ENCODE measurements at places on chromosomes 1 and 21.
A peak's percentile ranks its signal among the peaks of the same experiment; 100 is the strongest.

GRCh38 chr1:91827087-91827458, 58.9 kb downstream of the TGFBR3 start:
- no peak for DNase-seq

- no peak for DNase-seq
Measured at GRCh38 chr1:173920861-173921260, 3.7 kb upstream of the SERPINC1 start.

- DNase-seq, result no peak
Measured at GRCh38 chr1:230159580-230159979, 92.5 kb downstream of the GALNT2 start.

DNA sequence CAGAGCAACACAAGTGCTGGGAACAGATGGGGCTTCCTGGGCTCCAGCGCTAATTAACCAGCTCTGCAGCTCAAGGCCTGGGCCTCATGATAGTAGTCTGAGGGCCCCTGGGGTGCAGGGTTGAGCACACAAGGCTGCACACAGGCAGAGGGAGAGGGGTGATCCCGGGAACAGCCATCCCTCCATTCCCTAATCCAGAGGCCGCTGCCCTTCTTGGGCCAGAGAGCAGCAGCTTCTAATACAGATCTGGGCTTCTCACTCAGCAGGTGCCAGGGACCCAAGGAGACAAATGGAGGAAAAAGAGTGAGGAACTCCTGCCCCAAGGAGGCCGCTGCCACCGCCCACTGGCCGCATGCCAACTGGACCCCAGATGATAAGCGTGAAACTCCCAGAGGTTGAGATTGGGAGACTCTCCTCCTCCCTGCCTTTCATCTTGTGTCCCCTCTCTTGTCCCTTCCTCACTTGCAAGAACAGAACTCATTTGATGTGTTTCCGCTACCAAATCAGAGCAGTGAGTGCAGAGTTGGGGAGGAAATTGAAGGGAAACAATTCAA, 58.0 kb upstream of the IFNAR2 start:
- peak; percentile 81 for DNase-seq

- DNase-seq, result no peak
Measured at GRCh38 chr1:203660069-203660468, 33.4 kb downstream of the ATP2B4 start.

DNA sequence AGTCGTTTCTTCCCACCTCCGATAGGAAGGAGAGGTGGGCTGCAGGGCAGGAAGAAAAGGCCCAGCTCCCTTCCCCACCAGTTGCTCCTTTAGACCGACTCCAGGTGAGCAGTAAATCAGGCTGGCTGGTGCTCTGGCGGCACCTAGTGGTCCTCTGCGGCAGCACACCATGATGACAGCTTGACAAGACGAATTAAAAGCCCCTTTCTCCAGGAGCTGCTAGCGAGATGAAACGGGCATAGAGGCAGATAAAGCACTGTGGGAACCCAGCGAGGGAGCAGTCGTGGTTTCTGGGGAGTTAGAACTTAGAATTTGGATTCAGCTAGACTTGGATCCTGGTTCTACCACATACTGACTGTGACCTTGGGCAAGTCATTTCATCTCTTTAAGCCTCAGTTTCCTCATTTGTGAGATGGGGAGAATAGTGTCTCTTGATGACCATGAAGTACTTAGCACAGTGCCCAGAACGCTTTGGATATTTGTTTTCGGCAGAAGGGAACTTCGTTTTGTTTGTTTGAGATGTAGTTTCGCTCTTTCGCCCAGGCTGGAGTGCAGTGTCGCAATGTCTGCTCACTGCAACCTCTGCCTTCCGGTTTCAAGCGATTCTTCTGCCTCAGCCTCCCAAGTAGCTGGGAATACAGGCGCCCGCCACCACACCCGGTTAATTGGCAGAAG, 21.8 kb upstream of the COL9A2 start:
- DNase-seq, result peak; percentile 89

Measured in WERI-Rb-1 (cell line).